ENCODE measurements at places on chromosomes 3 and 15.

- no peak for DNase-seq
Observed at GRCh38 chr15:40857601-40858341, 13.9 kb downstream of the SPINT1 start.

DNA sequence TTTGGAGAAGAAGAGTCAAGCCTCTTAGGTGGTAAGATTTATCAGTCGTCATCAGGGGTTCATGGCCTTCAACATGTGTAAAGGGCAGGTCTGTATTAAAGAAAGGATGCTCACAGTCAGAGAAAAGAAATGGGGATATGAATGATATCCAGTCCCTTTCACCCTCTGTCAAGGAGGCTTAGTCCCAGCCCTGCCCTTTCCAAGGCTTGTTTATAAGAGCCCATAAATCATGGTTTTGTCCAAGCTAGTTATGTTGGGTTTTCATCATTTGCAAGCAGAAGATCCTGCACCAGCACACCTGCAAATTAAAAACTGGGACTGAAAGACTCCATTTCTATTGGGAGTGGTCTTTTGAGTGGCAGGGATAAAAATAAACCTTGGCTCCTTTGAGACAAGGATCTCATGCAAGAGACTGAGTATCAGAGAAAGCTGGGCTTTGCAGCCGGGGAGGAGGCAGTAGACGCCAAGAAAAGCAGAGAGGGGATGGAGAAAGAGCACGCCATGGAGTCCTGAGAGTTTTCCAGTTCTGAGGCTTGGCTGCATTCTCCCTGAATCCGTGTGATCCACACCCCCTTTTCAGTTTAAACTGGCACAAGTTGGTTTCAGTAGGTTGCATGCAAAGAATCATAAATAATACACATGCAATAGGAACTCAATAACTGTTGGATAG, 12.6 kb upstream of the PDIA5 start:
- DNase-seq = no peak

DNA sequence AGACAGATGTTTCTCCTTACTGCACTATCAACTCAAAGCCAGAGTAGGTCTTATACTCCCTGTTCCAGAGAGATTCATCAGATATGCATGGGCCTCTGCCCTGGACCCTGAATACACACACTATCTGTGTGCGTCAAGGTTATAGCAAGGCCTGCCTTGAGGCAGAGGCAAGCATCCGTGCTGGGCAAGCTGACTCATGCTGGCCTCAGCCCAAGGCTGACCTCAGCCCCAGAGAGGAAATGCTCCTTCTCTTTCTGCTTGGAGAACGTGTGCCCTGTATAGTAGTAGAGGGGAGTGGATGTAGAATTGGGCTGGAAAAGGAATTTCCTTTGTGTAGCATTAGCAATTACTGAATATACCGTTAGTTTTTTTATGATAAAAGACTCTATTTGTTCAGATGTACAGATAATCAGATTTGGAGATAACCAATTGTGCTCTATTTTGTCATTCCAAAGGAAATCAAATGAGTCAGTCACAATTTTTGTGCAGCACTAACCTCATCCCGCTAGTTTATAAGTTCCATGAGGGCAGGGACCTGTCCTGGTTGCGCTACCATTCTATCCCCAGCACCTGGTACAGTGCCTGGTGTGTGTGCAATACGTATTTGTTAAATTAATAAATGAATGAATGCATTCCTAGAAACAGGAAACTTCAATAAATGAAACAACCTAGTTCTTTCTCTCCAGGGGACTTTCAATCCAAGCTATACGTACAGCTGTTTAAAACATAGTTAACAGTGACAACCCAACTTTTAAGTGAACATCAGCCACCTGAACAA, 13.3 kb upstream of the PAQR9 start:
- no peak for DNase-seq

- no peak for DNase-seq
Observed at GRCh38 chr3:3675801-3676200, 123.4 kb upstream of the LRRN1 start.

DNA sequence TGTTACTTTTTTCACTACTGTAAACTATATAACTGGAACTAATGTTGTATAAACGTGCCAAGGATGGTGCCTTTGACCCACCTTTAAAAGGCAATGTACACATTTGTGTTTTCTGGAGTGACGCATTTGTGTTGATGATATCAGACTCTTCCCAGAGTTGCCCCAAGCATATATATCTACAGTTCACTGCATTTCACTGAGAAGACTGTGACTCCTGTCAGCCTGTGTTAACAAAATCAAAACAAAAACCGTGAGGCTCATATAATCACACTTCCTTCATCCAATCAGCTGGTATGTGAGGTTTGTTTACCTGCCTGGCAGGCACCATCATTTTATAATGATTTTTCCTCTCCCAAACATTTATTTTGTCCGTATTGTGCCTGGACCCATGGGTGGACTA, 117.6 kb upstream of the ROBO1 start:
- no peak for DNase-seq

- no peak for DNase-seq
Observed at GRCh38 chr3:141093397-141093796, 42.2 kb downstream of the SPSB4 start.

DNA sequence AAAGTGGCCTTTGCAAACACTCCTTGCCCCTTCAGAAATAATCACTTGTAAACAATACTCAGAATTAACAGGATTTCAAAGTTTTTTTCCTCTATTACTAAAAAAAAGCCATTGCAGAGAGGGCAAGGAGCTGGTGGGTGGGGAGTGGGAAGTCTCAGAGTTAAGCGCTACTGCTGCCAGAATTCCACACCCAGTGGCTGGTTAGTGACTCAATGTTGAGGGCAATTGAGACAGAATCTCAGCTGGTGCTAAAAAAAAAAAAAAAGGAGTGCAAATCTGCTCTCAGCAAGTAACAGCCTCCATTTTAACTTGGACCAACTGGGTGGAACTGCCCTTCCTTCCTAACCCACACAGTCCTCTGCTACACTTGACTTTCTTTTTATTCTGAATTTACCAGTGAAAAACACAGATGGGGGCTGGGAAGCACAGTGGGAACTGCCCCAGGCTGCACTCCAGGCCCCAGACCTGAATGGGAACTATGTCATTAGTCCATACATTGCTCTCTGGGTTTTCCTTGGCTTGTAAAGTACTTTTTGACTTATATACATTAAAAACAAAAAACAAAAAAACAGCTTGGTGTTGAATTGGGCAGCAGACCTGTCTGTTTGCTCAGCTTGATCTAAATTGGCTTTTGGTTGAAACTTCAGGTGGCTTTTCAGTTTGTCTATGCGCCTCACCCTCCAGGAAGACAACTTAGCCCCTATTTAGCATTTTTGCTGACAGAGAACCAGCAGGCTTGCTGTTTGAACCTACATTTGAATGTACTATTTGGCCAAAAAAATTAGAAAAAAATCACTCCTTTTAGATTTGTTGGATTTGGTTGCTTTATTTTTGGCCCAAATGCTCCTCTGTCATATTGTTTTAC, 357.8 kb upstream of the TBL1XR1 start:
- peak; percentile 44 for DNase-seq

GRCh38 chr3:171531716-171532115, 71.5 kb upstream of the TNIK start:
- DNase-seq = no peak

- no peak for DNase-seq
Observed at GRCh38 chr3:64909757-64910467, 222.1 kb upstream of the ADAMTS9 start.

- no peak for DNase-seq
Observed at GRCh38 chr3:73086071-73086494, 24.6 kb downstream of the EBLN2 start.

GRCh38 chr3:197376020-197376419, 77.6 kb upstream of the DLG1 start:
- DNase-seq = no peak

DNA sequence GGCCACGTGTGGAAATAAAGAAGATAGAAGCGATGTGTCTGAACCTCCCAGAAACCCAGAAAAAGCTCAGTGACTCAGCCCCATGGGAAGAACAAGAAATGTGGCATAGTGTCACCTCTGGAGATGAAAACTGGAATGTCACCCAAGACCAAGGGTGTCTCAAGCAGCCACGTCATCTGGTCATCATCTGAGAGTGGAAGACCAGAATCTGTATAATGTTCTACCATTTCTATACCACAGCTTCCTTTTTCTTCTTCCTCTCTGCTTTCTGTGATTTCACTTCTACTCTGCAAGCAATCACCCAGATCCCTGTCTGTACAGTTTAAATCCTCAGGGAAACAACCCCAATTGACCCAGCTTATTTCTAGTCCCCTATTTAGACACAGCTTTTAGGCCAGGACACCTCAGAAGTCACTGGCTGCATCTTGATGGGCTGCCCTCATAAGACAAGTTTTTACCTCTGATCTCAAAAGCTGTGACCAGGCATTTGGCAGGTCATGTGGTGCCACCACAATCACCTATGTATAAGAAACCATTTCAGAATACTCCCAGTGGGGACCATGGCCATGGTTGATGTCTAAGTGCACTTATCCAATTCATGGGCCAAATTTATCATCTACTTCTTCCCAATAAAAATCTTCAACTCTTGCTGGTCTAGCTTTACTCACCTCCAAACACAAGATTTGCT, 278.5 kb upstream of the UMPS start:
- DNase-seq = no peak

DNA sequence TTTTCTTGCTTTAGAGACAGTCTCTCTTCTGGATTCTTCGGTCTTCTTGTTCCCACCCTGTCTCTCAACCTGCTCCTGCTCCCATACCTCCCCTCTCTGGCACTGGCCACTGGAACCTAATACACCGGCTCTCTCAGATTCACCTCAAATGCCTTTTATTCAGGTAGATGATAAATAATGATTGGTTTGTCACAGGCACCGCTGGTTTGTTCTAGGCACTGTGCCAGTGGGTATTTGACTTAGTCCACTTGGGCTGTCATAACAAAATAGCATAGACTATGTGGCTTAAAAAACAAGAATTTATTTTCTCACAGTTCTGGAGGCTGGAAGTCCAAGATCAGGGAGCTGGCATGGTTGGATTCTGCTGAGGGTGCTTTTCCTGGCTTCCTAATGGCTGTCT, 278.2 kb upstream of the STT3B start:
- no peak for DNase-seq

All from DMS153 (cell line).